Activated CD8-positive, alpha-beta memory T cell treated with anti-CD3 and anti-CD28 coated beads, Interleukin-2, amount 10 ng/mL, durations not matched to agents 7 days and 5 days (primary cell): ENCODE measurements at places on chromosomes 6 and 20. TPM values are rescaled to one million over a fixed set of nuclear protein-coding genes. Genes with fewer than 3 reads are reported as not detected.
A peak's percentile ranks its signal among the peaks of the same experiment; 100 is the strongest.

GRCh38 chr20:24964506-24964840 is 15.4 kb downstream of the CST7 start:
- H3K4me3 ChIP-seq, result no peak overlapping the region
- peak overlapping the region; percentile 67 for H3K27ac ChIP-seq

- no peak for DNase-seq
- H3K36me3 ChIP-seq, result no peaks in the 10 kb centered on the region
- no peak overlapping the region for H3K4me3 ChIP-seq
- peaks cover 21% of the 10 kb centered on the region for H3K4me1 ChIP-seq
These were observed 51.2 kb upstream of the AKIRIN2 start for GRCh38 chr6:87753131-87753685.

DNA sequence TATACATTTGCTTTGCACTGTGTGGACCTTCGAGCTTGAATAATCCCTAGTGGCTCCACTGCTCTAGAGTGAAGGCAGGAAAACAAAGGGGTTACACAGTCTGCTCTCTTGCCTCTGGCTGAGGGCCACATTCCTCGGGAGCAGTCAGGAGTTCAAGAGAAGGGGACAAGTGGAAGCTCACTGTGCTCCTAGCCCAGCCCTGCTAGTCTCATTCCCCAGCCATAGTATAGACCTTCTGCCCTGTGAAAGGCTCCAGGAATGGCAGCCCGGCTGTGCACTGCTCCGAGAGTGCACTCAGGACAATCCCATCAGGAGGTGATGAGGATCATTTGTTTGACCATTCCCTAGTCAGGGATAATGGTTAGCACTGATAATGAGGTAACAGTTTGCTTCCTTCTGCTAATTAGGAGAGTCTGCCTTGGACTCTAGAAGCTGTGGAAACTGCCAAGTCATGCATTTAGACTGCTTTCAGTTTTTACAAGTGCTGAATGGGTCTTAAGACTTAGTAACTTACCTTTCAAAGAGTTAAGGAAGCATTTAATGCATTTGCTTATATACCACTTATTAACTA is 8.5 kb downstream of the IYD start:
- no peak overlapping the region for H3K27ac ChIP-seq
- no peak for DNase-seq
- no peak overlapping the region for H3K4me3 ChIP-seq
- no peaks in the 10 kb centered on the region for H3K36me3 ChIP-seq

The OSER1 gene
- total RNA-seq, result 22.9 TPM

DNA sequence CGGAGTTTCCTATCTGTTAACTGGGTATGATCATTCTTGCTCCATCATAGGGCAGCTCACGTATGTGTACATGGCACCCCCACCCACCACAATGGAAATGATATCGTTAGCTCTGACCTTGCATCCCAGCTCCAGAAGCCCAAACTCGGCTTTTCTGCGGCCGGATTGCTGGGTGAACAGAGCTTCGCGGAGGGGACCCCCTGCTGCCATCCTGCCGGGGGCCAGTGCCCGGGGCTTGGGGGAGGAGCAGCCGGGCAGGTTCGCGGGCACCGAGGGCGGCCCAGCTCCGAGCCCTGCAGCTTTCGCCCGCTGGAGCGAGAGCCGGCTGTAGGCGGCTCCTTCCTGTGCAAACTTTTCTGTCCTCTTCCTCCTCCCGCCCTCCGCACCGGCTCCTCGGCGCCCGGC is 24.9 kb upstream of the FUCA2 start:
- peak; percentile 69 for DNase-seq
- H3K27ac ChIP-seq, result peak overlapping the region; percentile 70
- peak overlapping the region; percentile 65 for H3K4me3 ChIP-seq
- no peaks in the 10 kb centered on the region for H3K27me3 ChIP-seq
- H3K4me1 ChIP-seq, result peaks cover 34% of the 10 kb centered on the region

GRCh38 chr20:10314198-10314597 is 95.6 kb downstream of the SNAP25 start:
- no peak for DNase-seq
- no peak overlapping the region for H3K4me3 ChIP-seq
- peaks cover 40% of the 10 kb centered on the region for H3K27me3 ChIP-seq
- no peak overlapping the region for H3K27ac ChIP-seq

GRCh38 chr20:7585126-7585679 is 355.1 kb downstream of the HAO1 start:
- no peaks in the 10 kb centered on the region for H3K36me3 ChIP-seq
- H3K4me3 ChIP-seq, result no peak overlapping the region
- no peak for DNase-seq
- no peaks in the 10 kb centered on the region for H3K27me3 ChIP-seq
- H3K27ac ChIP-seq, result no peak overlapping the region

DNA sequence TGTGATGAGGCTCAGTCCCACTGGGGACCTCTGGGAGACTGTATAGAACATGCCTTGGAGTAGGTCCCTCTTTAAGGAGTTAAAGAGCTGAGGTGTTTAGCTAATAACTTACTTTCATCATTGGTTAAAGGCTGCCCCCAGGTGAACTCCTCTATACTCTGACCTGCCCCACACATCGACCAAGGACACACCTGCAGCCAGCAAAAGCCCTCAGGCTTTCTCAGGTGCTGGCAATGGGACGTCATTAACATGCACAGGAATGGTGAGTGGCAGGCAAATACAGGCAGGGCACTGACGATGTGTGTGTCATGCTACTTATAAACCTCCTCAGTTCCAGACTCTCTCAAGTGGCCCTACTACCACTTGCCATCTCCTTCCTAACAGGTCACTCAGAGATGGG is 366.4 kb downstream of the KIF16B start:
- no peak overlapping the region for H3K4me3 ChIP-seq
- no peaks in the 10 kb centered on the region for H3K27me3 ChIP-seq
- DNase-seq, result no peak
- H3K36me3 ChIP-seq, result no peaks in the 10 kb centered on the region
- H3K27ac ChIP-seq, result no peak overlapping the region

- peaks cover 8% of the 10 kb centered on the region for H3K27me3 ChIP-seq
- H3K27ac ChIP-seq, result no peak overlapping the region
These were observed 176.4 kb upstream of the MYLIP start for GRCh38 chr6:15952231-15953151.

GRCh38 chr20:21154692-21155091 is 28.8 kb downstream of the KIZ start:
- H3K36me3 ChIP-seq, result peaks cover 6% of the 10 kb centered on the region
- DNase-seq, result no peak
- peaks cover 5% of the 10 kb centered on the region for H3K4me1 ChIP-seq

GRCh38 chr20:3296261-3297078 is 57.5 kb upstream of the SLC4A11 start:
- H3K4me1 ChIP-seq, result no peaks in the 10 kb centered on the region
- H3K36me3 ChIP-seq, result no peaks in the 10 kb centered on the region
- no peak overlapping the region for H3K27ac ChIP-seq
- no peaks in the 10 kb centered on the region for H3K27me3 ChIP-seq

GRCh38 chr20:19098806-19099578 is 113.5 kb upstream of the SLC24A3 start:
- no peaks in the 10 kb centered on the region for H3K36me3 ChIP-seq
- DNase-seq, result no peak
- H3K4me1 ChIP-seq, result no peaks in the 10 kb centered on the region

DNA sequence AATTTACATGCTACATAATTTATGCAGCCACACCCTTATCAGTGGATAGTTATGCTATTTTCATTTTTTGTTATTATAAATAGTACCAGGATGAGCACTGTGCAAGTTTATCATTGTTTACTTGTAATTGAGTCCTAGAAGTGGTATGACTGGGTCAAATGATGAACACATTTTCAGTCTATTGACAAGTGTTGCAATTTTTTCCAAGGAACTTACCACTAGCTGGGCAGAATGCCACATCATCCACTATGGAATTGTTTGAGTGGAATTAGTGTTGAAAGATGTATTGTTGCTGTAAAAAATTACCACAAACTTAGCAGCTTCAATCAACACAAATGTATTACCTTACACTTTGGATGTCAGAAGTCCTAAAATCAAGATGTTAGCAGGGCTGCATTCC is 38.1 kb upstream of the OPN5 start:
- no peaks in the 10 kb centered on the region for H3K36me3 ChIP-seq
- no peak for DNase-seq
- H3K4me1 ChIP-seq, result peaks cover 7% of the 10 kb centered on the region
- H3K27ac ChIP-seq, result no peak overlapping the region
- H3K4me3 ChIP-seq, result no peak overlapping the region

DNA sequence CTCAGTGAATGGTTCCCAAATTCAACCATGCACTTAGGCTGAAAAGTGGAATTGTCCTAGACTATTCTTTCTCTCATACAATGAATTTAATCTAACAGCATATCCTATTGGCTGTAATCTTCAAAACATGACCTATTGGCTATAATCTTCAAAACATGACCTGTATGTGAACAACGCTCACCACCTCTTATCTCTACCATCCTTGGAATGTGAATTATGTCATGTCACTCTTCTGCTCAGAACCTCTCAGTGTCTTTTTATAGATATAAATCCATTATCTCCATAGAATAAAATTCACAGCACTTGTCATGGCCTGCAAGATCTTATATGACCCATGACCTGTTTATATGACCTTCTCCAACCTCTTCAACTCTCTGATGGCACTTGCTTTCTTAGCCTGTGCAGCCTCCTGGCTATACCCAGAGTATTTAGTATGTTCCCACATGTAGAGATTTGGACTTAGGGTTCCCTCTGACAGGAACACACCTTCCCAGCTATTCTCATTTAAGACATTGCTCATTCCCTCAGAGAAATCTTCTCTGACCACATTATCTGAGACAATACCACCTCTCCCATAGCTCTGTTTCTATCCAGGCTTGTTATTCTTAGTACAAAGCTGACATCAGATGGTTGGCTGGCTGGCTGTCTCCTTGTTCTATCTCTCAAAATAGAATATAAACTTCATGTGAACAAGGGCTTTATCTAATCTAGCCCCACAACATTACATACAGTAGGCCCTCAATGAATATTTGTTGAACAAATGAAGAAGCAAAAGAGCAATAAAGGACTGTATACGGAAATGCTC is 275.0 kb upstream of the PREP start:
- no peak overlapping the region for H3K4me3 ChIP-seq
- no peak overlapping the region for H3K27ac ChIP-seq
- H3K4me1 ChIP-seq, result peaks cover 16% of the 10 kb centered on the region
- peaks cover 44% of the 10 kb centered on the region for H3K36me3 ChIP-seq
